ENCODE measurements at places on chromosomes 6 and 20.
A peak's percentile ranks its signal among the peaks of the same experiment; 100 is the strongest.

DNA sequence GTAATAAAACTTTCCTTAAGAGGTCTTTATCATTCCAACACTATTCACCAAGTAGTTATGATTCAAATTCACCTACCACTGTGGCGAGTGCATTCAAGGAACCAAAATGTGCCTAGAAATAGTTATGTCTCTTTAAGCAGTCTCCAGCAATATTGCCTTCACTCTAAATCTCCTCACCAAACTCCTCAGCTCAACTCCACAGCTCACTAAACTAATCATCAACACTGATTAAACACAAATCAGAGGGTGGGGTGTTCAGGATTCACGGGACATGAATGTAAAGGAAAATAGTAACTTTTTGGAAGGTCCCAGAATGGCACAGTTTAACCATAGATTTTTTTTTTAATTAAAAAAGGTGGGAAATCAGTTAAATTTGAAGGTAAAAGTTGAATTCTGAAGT is 70.5 kb upstream of the THEMIS start:
- no peak for DNase-seq

DNA sequence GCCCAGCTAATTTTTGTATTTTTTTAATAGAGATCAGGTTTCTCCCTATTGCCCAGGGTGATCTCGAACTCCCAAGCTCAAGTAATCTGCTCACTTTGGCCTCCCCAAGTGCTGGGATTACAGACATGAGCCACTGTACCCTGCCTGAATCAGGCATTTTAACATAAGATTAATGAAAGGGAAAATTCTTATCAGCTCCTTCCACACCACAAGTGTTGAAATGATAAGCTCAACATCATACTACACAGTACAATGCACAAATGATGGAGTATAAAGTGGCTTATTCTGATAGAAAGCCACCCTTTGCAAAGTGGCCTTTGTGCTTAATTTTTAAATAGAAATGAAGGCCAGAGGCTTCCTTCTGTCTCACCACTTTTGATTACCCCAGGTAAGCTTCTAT is 71.3 kb upstream of the MCHR2 start:
- no peak for DNase-seq

GRCh38 chr20:41309817-41310216 is 7.7 kb downstream of the ZHX3 start:
- DNase-seq = no peak

DNA sequence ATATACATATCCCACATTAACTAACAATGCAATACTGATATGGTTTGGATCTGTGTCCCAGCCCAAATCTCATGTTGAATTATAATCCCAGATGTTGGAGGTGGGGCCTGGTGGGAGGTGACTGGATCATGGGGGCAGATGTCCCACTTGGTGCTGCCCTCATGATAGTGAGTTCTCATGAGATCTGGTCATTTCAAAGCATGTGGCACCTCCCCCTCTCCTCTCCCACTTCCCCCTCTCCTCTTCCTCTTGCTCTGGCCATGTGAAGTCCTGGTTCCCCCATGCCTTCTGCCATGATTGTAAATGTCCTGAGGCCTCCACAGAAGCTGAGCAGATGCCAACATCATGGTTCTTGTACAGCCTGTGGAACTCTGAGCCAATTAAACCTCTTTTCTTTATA is 71.2 kb downstream of the FYN start:
- no peak for DNase-seq

DNA sequence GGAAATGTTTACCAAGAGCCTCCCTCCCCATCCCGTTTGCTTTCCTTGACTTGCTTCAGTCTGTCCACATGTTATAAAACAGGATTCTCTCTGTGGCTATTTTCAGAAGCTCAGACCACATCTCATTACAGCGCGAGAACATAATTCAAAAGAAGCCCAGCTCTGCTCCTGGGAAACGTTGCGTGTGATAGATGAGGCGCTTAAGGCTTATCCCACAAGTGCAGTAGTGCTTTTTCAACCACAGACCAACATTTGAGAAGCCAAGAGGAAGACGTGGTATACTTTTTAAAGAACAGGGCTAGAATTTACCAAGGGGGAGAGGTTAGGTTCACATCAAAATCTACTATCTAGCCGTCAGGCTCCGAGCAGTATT is 239.5 kb downstream of the SLC24A3 start:
- DNase-seq = no peak

GRCh38 chr6:119671105-119671504 is 321.5 kb upstream of the MAN1A1 start:
- DNase-seq = no peak

DNA sequence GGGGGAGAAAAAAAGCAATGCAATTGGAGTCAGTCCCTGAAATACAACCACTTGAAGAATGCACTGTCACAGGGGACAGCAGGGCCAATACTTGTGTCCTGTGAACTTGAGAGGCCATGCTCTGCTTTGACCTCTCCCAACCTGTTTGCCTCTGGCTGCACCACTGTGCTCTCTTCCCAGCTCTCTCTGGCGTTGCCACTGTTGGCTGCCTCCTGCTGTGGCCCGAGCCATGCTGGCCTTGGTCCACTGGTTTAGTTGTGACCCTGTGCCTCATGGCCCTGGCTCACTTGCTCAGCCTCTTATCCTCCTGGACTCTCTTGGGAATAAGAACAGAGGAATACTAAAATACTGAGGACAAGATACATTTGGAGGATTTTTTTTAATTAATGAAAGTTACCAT is 14.5 kb upstream of the FBXO30 start:
- DNase-seq = no peak

GRCh38 chr6:32290886-32291450 is 67.1 kb upstream of the NOTCH4 start:
- DNase-seq = no peak

GRCh38 chr6:138817799-138818198 is 21.9 kb downstream of the ECT2L start:
- no peak for DNase-seq

DNA sequence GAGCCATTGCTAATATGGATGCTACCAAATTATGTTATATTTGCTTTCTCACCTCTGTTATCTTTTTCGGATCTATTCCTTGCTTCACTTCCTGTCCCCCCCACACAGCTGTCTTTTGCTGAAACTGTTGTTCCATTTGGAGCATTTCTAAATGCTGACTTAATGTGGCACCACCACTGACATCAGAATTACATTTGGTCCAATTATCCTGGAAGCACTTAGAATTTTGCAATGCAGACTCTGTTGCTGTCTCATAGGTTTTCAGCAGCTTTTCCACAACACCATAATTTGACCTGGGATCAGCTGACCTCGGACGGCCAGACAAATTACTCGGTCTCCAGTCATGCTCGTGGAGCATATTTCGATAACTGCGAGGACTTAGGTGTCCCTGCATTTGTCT is 12.8 kb downstream of the KIAA0408 start:
- DNase-seq = no peak

DNA sequence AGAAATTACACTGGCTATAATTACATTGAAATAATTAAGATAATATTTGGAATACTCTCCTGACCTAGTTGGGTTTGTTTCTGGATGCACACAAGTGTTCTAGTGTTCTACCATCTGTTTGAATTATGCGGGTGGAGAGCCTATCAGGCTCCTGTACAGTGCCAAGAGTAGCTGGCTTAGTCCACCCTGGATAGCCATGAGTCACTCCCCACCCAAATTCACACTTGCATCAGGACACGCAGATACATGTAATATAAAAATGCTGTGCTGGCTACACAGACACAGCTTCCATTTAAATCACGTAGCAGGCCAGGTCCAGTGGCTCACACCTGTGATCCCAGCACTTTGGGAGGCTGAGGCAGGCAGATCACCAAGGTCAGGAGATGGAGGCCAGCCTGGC is 686.2 kb upstream of the SLC35B3 start:
- no peak for DNase-seq

DNA sequence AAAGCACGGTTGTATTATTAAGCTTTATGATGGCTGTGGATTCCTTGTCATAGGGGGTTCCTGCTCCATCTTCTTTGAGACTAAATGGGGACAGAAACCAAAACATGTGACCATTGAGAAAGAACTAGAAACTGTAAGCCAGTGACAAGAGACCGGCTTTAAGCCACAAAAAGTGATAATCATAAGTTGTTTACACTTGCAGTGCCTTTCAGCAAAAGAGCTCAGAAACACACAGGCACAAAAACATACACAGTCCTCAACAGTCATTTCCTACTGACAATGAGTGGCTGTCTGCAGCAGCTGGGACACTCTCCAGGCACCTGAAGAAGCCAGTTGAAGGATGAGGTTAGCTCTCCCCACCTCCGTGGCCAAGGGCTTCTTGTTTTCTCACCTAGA is 20.0 kb upstream of the UBE2J1 start:
- DNase-seq = no peak

DNA sequence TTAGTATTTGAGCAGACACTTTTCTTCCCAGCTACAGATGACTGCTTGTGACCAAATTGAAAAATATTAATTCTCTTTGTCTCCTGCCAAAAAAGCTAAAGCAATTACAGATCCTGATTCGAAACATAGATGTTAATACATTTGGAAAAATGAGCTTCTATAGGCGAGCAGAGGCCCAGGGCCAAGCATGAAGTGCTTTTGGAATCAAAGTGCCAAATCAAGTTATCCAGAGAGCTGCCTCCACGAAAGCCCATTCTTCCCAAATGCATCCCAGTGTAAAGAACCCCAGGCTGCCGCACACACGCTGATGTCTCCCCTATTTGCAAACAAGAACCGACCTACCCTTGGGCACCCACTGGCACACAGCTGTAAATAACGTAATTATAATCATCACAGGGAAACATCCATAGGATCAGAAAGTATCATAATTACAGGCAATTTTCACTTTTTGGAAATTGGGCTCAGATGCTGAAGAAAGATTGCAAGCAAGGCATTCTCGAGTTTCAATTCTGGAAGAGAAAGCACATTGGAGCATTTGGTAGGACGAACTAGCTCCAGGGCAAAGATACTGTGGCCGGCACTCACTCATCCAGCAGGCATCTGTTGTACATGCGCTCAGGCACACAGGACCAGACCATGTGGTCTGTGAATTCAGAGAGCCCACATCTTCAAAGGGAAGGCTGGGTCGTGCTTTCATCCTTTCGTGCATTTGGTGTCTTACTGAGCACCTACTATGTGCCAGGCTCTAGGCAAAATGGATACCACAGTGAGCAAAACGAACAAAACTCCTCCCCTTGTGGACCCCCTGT is 45.9 kb downstream of the BMP7 start:
- no peak for DNase-seq

DNA sequence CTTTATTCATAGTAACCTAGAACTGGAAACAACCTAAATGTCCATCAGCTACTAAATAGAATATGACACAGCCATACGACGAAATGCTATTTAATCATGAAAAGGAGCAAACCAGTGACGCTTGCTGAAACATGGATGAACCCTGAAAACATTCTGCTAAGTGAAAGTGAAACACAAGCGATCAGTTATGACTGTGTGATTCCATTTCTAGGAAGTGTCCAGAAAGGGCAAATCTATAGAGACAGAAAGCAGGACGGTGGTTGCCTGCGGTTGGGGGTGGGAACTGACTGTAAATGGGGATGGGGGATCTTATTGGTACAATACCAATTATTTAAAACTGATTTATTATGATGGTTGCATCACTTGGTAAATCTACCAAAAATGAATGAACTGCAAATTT is 126.8 kb downstream of the IPCEF1 start:
- DNase-seq = no peak

DNA sequence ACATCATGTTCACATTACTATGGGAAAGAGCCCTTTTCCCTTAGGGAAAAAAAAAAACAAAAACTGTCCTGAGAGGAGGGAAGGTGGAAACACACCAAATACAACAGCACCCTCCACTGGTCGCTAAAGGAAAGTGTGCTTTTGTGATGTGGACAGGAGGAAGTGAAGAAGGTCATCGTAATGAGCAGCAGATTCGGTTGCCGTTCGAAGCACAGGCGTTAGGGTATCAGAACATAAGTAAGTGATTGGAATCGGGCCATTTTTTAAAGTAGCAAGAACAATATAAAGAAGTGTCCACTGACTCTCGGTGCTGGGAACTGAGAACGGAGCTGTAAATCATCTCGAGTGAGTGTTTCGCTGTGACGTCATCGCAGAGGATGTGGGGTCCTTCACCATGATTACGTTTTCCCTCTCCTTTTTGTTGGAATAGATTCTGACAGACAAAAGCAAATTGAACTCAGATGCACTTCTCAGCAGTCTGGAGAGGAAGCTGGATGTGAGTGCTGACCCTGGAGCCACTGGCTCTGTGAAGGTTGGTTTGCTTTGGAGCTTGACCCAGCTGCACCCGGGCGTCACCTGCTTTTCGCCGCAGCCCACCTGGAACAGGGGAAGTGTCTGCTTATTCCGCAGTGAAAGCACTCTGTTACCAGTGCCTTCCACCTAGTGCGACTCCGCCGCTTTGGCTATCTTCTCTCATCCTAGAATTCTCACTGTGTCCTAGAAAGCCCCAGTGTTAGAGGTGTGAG is 203.6 kb upstream of the GMDS start:
- peak; percentile 68 for DNase-seq

- no peak for DNase-seq
These were observed 22.6 kb upstream of the CHMP4B start for GRCh38 chr20:33788351-33789049.

DNA sequence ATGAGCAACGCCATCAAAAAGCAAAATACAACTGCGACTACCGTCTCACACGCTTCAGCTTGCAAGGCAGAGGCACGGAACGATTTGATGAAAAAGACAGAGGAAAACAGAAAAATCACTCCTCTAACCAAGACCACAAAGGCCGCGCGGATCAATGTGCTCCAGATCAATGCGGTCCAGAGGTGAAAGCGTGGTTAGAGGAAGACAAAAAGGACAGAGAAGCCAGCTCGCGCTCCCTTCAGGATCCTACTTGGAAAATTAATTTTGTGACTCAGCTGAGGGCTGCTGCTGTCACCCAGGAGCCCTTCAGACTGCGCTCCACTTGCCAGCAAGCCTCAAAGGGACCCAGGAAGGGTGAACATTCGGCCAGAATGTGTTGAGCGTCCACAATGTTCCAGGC is 140.2 kb upstream of the RPS6KA2 start:
- no peak for DNase-seq

DNA sequence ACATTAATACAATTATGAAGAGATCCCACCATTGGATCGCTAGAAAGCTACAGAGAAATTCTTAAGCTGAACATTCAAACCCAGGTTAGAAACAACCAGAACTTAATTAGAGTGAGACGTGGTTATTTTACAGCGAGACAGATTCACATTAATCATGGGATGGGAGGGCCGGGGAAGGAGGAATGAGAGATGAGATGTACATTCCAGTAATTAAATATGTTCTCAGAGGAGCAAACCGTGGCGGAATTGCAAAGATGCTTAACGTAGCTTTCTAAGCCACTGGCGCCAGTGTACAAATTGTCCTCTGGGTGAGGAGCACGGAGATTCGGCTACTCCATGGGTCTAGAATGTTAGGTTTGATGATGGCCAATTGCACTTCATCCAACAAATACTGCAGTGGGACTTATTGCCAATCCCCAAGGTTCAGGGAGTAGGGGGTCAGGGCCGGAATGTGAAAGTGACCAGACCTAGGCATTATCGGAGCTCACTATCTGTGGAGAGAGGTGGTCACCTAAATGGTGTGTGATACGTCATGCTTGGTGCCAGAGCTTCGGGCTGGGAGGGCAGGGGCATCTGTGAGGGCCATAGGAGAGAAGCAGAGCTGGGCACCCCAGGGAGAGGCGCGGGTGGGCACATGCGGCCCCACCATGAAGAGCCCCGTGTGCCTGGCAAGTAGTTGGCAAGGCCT is 114.7 kb downstream of the EDN3 start:
- no peak for DNase-seq

- DNase-seq = no peak
These were observed 1.4 kb downstream of the NUS1 start for GRCh38 chr6:117676577-117677218.

Measured in GM13977 (cell line).